ENCODE measurements at places on chromosomes 11 and 22.

DNA sequence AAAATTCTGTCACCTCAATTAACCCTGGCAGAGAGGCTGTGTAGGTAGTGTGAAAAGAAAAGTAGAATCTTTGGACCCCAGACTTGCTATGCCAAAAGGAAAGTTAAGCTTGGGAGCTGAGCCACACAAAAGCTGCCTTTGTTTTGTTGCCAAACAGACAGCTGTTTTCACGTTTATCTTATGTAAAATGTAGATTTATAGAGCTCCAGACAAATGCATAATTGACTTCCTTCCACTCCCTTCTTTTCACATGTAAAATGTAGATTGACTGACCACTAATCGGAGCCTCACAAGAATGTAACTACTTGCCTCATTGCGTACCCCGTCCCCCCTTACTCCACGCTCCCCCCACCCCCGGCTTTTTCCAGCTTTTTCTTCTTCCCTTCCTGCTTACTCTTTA, 2302.2 kb upstream of the RAG2 start:
- no peak for DNase-seq

DNA sequence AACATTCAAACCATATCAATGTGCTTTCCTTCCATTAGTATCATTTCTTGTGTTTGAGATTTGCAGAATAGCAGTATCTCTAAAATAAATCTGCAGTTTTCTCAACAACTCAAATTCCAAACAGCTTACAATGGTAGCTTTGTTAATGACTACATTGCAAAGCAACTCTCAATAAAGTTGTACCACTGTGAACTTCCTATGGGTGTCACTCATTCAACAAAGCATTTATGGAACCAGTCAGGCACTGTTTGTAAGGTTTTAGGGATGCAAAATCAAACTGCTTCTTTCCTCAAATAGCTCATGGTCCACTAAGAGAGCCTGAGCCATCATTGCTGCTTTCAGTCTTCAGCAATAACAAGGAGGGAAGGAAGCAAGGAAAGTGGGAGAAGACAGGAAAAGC, 91.0 kb downstream of the CCDC83 start:
- no peak for DNase-seq

DNA sequence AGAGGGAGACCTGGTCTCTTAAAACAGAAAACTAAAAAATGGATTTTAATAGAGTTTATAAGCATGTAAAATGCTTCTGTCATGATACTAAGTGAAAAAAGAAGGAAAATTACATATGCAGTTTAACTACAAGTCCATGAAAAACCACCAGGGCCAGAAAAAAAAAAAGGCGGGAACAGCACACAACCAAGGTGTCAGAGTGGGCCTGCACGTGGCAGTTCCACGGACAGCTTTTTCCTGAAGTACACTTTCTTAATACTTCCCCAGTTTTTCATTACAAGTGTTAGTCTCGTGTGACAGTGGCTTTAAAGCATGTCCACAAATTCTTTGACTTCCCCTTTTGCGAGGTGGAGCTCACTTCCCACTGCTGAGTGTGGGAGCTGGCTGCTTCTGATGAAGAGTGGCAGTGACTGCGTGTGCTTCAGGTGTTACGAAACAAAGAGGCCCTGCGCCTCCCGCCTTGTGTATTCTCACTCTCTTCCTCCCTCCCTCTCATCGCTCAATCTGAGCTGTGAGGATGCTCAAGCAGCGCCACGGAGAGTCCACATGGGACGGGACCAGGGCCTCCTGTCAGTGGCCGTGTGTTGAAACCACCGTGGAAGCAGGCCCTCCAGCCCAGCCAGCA, 16.4 kb downstream of the PPM1F start:
- DNase-seq: peak; percentile 63

- DNase-seq: no peak
These were observed 113.6 kb downstream of the KCNQ1 start for GRCh38 chr11:2558397-2558796.

GRCh38 chr11:104682206-104682605, 216.1 kb downstream of the CASP12 start:
- no peak for DNase-seq

DNA sequence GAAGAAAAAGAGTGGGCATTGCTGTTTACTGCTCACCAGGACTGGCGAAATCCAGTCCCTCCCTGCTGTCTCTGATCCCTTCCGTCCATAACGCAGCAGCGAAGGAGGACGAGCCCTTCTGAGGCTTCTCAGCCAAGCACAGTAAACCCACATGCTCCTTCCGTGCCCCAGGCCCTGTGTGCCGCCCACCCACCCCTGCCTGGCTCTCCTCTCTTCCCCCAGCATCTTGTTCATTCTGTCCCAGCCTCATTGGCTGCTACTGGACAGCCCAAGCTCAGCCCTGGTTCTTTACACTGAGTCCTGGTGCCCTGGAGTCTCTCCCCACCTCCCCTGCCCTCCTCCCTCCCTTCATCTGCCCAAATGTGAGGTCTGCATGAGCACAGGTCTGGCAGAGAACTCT, 559.7 kb downstream of the BRD1 start:
- DNase-seq: no peak
